ENCODE measurements at places on chromosomes 3 and 15.

- DNase-seq, result no peak
These were observed 318.4 kb upstream of the COL8A1 start for GRCh38 chr3:99319961-99320360.

GRCh38 chr3:27483117-27484014 lies 818 bp downstream of the SLC4A7 start:
- DNase-seq, result peak; percentile 42

- DNase-seq, result peak; percentile 11
These were observed 1.6 kb downstream of the GABPB1 start for GRCh38 chr15:50353251-50353974.

DNA sequence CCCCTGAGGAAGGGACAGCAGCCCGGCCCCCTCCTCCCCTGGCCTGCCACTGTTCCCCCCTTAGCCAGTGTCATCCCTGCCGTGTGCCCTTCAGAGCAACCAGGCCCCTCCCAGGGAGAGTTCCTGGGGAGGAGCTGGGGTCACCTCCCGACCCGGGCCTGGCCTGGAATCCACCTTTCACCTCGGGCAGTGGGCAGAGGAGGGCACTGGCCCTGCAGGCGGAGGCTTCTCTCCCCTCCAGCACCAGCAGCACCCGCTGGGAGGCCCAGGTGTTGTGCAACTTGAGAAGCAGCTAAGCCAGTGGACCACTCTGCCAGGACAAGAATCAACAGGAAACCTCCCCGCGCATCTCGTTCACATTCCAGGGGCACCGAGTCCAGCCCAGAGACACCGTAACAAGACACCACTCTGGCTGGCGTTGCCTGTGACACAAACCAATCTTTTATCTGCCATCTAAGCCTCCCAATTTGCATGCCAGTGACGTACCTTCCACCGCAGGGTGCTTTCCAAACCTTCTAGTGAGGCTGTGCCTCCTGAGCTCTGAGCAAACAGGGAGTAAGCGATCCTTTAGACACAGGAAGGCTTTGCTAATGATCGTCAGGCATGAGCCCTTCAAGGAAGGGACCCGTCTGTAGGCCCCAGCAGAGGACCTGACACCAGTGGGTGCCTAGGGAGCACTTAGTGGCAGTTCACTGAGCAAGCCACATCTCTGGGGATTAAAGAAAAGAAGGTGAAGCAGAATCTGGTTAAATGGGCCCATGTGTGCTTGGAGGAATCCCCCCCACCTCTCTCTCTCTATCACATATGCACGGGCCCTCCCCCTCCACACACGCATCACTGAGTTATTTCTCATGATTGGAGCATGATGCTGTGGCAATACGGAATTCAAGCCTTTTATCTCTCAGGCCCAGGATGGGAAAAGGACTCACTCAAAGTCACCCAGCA lies 98.9 kb upstream of the TLE3 start:
- peak; percentile 86 for DNase-seq

Measured in brain pericyte (primary cell).